Suppressor macrophage (primary cell): ENCODE measurements at places on chromosomes 3 and 15.

DNA sequence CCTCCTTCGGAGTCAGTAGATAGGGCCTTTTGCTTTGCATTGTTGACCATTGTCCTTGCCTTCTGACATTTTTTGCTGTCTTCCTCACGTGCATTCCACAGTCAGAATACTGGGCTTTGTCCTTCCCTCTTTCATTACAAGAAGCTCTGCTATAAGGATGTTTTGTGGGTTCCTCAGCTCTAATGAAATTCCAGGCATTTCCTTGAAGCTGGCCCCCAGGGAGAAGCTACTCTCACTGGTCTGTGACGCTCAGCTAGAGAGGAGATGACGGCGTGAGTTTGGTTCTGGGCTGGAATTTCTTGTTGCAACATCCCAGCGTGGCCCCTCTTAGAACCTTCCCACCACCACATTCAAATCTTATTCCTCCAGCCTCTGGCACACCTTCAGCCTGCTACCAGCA lies 210.2 kb downstream of the TJP1 start:
- DNase-seq, result no peak

- no peak for DNase-seq
Observed at GRCh38 chr3:124486324-124486723, 243.9 kb upstream of the UMPS start.

DNA sequence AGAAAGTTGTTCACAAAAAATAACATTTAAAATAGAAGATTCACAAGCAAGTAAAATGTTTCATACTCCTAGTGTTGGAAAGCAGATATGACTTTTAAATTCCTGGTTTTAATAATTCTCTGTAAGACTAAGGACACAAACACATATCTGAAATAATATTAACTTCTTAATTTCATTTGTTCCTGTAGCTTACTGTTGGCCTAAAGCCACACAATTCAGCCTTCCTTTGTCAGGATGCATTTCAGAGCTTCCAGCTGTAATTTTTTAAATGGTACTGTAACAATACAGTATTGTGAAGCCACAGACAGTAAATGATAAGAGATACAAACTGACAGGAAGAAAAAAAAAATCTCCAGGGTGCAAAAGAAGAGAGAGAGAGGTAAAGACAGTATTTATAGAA lies 84.2 kb downstream of the TMCC1 start:
- no peak for DNase-seq

DNA sequence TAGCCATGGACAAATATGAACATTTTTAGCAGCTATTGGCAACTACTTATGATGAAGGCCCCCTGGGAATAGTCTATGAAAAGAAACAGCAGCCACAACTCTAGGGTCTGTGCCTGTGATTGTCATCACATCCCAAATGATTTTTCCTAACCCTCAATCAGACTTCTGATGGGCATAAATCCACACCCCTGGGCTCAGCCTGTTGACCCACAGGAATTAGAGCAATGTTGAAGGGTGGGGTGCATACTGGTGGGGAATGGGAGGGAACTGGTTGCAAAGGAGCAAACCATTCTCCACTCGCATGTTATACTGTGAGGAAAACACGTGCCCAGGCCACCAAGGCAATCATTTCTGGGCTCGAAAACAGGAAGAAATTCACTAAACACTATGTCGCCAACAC lies 106.5 kb upstream of the CTNNB1 start:
- no peak for DNase-seq

DNA sequence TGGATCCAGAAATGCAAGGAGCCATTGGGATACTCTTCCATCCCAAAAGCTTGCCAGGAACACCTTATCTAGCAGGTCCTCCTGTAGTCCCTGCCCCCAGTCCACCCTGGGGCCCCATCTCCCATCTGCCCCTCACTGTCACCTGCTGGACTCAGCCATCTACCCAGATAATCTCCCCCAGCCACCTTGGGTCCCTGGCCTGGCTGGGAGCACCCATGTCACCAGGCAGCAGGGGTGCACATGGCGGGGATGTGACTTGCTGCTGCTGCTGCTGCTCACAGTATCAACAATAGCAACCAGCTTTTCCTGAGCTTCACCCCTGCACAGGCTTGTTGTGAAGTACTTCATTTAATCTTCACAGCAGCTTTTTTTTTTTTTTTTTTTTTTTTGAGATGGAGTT lies 12.6 kb downstream of the PTH1R start:
- no peak for DNase-seq

- DNase-seq, result no peak
Observed at GRCh38 chr3:185756477-185756876, 68.4 kb downstream of the IGF2BP2 start.

DNA sequence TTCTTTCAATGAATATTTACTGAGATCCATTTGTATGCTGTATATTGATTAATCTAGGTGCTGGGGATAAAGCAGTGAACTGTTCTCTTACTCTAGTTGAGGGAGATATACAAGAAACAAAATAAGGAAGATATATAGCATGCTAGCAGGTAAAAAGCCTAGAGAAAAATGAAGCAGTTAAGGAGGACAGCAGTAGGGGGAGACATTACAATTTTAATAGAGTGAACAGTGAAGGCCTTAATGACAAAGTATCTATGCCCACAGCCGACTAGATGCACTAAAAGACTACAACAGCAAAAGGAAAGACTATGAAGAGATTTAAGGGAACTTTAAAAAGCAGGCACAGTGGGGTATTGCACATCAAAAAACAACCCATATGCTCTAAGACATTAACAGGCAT lies 81.4 kb downstream of the XRN1 start:
- DNase-seq, result no peak

- DNase-seq, result peak; percentile 51
Observed at GRCh38 chr3:43405888-43406642, 119.7 kb downstream of the SNRK start.

- no peak for DNase-seq
Observed at GRCh38 chr3:134355416-134355815, 18.8 kb downstream of the AMOTL2 start.

DNA sequence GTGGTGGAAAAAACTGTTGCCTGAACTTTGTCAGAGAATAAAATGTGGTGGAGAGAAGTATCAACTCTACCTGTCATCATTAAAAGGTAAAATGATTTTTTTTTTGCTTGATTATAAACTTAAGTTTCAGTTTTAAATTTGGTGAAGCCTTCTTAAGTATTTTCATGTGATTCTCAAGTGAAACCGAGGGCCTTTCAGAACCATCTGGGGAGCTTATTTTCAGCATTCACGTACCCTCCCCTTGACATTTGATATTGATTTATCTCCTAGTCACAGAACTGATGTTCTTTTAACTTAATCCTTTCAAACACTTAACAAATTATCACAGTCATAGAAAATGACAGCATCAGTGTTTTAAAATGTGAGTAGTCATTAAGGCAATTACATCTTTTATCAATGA lies 38.5 kb downstream of the HPS3 start:
- no peak for DNase-seq

DNA sequence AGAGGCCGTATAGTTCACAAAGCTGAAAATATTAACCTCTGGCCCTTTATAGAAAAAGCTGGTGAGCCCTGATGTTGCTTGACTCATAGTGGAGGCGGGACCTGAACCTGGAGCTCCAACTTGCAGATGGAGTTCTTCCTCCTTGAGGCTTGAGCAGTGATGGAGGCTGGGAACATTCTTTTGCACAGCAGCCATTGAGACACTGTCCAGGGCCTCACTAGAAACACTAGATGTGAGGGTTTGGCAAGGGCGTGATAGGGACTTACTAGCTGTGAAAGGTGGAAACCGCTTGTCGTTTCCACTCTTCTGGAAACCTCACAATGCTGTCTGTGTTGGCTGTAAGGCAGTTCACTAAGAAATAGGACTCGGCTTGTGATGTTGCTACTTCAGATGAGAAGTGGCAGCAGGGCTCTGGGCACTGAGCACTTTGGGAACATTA lies 12.5 kb downstream of the SMAD6 start:
- peak; percentile 29 for DNase-seq

DNA sequence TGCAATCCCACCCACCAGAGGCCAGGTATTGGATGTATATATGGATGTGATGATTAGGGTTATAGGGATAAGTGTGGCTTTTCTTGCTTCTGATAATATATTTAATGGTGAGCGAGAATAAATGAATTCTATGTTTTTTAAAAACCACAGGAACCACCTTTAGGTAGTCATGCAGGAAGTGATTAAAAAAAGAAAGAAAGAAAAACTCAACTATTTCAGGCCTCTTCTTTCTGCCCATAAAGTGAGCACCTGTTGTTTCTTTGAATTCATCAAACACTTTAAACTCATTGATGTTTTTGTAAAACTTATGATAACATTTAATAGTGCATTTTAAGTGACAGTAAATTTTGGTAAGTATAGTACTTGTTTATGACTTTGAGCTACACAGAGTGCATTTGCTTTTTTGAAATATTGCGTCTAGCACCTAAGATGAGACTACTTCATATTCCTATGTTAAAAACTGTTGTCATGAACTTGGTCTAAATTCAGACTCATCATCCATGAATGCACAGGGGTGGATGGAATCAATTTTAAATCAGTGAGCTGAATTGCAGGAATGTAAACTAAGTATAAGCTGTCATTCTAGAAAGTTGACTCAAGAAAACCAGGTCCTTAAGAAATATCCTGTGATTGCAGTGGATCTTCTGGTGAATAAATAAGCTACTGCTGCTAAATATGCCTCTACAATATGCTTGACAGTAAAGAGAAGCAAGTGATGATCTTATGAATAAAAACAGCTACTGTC lies 764.4 kb upstream of the NECTIN3 start:
- DNase-seq, result no peak

DNA sequence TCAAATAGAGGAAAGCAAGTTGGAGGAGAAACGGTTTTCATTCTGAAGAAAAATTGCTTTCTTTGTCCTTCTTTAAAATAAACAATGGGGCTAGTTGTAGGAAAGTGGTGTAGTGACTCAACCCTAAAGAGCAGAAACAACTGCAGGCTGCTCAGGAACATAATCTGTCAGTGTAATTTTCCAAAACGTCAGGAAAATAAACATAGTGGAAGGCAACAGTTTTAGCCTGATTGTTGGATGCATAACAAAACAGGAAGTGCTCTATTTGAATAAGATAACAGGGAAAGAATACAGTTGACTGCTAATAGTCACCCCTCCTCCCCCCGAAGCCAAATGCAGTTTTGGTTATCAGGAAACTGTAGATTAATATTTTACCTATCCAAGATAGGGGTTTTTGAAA lies 167.6 kb downstream of the ECT2 start:
- no peak for DNase-seq

GRCh38 chr15:38576837-38577236 lies 12.2 kb upstream of the RASGRP1 start:
- DNase-seq, result no peak

DNA sequence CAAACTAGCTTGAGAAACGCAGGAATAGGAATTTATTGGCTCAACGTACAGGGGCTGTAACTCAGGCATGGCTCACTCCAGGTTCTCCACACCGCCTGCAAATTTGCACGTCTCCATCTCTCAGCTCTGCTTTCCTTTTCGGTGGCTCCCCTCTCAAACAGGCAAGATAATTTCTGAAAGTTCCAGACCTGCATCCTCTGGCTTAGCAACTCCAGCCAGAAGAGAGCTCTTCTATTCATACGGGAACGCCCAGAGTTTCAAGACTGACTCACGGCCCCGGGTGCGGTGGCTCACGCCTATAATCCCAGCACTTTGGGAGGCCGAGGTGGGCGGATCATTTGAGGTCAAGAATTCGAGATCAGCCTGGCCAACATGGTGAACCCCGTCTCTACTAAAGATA lies 139.7 kb upstream of the BNIP2 start:
- no peak for DNase-seq

GRCh38 chr3:8557298-8557697 lies 55.7 kb downstream of the LMCD1 start:
- DNase-seq, result no peak

DNA sequence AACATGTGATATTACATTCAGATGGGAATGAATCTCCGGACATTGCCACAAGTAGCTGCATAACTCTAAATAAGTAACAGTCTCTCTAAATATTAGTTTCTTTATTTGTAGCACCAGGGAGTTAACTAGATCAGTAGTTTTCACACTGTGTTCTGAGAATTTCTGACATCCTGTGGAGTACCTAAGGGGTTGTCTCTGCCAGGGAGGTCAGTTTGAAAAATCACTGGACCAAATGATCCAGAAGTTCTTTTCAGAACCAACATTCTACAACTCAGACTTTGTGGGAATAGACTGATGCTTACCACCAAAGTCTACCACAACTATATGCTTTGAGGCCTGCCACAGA lies 9.0 kb upstream of the ILDR1 start:
- no peak for DNase-seq

GRCh38 chr15:41512940-41513505 lies 604 bp downstream of the LTK start:
- peak; percentile 60 for DNase-seq

DNA sequence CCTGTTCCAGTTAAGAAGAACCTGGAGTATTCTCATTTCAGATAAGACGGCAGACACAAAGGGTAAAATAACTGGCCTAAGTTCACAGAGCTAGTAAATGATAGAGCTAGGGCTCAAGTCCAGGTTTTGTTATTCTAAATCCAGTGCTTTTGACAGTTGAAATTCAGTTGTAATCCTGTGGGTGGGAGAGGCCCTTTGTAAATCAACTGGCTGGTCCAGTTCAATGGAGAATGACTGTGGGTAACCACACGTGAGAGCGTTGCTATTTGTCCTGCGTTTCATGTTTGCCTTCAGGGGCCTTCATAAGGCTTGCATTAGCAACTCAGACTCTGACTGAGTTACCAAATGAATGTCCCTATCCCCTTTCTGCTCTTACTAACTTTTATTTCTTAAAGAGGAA lies 24.2 kb upstream of the CD96 start:
- DNase-seq, result no peak

GRCh38 chr3:63032881-63033280 lies 157.7 kb upstream of the CADPS start:
- no peak for DNase-seq

DNA sequence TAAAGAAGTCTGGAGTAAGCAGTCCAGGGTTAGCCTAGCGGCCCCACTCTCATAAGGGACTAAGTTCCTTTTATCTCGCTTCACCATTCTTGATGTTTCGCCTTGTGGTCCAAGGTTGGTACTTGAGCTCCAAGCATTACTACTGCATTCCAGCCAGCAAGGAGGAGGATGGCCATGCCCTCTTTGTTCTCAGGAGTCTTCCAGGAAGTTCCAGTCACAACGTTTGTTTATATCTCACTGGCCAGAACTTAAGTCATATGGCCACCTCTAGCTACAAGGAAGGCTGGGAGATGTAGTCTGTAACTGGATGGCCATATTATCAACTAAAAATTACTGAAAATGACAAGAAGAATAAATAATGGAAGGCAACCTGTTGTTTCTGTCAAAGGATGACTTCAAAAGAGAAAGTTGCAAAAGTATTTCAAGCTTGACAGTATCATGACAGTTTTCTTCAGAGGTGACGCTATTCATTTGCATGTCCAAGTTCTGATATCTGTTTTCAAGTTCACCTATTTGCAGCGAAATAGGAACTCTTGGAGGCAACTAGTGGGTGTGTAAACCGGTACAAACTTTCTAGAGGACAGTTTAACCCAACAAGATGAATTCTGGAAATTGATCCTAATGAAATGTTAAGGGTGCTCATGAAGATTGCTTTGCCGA lies 118.6 kb downstream of the PGPEP1L start:
- no peak for DNase-seq

- no peak for DNase-seq
Observed at GRCh38 chr3:13457593-13457992, 22.5 kb upstream of the HDAC11 start.
